ENCODE measurements at places on chromosomes 5 and 9. TPM values are rescaled to one million over a fixed set of nuclear protein-coding genes. Genes with fewer than 3 reads are reported as not detected.

- no peak for DNase-seq
These were observed 309.1 kb downstream of the NTRK2 start for GRCh38 chr9:84978661-84979060.

The TAF11L13 gene
- total RNA-seq, result not detected

DNA sequence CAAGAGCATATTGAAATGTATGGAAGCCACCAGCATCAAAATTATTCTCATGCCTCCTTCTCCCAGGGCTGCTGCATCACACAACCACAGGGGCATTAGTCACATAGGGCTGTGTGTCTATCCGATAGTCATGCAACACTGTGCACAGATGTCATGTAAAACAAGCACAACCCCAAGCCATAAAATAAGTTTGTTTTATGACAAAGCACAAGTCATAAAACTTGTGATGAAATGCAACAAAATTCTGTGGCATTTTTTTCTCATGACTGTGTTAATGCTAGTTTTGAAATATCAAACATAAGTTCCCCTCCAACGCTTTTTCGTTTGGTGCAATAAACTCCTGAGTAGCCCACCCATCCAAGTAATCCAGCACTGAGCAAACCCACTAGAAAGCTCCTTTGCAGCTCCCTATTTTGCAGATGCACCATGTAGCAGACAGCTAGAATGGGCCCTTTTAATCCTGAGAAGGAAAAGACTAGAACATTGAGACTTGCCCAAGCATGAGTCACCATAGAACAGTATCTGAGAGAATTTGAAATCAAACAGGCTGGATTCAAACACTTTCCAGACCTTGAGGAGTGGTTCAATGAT lies 93.3 kb upstream of the ZNF366 start:
- no peak for DNase-seq

- DNase-seq, result no peak
These were observed 144.7 kb downstream of the COL23A1 start for GRCh38 chr5:178445534-178445933.

GRCh38 chr5:40499518-40500273 lies 180.0 kb upstream of the PTGER4 start:
- no peak for DNase-seq

The VCAN gene
- 276 TPM for total RNA-seq
